ENCODE measurements at places on chromosomes 2 and 18.
A peak's percentile ranks its signal among the peaks of the same experiment; 100 is the strongest.

DNA sequence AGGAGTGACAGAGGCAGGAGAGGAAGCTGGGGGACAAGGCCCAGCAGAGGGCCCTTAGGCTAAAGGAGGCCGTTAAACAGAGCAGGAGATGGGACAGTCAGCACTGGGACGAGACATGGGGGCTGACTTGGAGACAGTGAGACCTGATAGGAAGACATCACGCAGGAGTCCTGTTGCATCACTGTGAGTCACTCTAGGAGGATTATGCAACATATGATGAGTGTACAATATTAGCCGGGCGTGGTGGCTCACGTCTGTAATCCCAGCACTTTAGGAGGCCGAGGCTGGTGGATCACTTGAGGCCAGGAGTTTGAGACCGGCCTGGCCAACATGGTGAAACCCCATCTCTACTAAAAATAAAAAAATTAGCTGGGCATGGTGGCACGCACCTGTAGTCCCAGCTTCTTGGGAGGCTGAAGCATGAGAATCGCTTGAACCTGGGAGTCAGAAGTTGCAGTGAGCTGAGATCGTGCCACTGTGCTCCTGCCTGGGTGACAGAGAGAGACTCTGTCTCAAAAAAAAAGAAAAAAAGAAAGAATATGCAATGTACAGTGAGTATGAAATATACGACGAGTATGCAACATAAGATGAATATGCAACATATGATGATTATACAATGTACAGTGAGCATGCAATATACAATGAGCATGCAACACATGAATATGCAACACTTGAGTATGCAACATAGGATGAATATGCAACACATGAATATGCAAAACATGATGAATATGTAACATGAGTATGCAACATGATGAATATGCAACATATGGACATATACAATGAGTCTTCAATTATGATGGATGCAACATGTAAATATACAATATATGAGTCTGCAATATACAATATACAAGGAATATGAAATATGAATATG, 83.3 kb upstream of the ID2 start:
- DNase-seq = no peak

DNA sequence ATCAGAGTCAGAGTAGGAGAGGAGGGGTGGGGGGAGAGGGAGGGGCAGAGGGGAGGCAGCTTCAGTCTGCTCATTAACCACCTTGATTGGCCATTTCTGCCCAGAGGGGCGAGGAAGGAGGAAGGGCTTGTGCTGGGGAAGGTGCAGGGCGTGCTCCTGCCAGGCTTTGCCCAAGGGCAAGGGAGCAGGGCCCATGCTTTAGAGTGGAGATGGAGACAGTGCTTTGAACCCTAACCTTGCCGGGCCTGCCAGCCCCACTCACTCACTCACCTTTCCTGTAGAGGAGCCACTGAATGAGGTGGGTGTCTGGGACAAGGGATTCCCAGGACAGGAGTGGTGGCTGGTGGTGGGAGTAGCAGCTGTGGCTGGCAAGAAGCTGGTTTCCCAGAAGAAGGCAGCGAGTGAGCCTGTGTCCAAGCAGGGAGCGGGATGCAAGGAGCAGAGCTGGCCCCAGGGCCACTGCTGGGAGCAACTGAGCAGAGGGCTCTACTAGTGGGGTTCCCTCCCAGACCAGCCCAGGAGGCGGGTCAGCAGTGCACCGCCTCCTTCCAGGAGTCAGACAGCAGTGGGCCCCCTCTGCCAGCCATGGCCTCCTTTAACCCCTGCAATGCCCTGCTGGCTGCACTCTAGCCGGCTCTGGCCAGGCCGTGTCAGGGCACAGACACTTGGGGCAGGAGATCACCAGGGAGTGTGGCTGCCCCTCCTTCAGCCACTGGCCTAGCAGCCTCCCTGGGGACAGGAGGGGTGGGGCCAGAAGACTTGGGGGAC, 3.6 kb upstream of the RUFY4 start:
- DNase-seq = no peak

GRCh38 chr18:74097803-74098202, 49.8 kb downstream of the FBXO15 start:
- DNase-seq = no peak

DNA sequence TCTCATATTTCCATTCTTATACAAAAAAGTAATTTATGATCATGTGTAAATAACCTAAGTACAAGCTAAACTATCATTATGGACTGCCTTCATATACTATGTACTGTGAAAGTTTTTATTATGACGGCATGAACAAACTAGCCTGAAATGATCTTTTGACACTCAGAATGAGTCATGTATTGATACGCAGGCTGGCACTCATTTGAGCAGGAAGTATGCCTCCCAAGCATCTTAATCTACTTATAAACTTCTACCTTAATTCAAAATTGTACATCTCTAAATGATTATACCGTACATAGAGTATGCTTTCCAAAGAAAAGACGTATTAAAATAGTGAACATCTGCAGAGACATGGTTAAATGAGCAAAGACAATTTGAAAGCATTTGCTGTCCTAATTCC, 207.1 kb upstream of the SPOPL start:
- DNase-seq = no peak

DNA sequence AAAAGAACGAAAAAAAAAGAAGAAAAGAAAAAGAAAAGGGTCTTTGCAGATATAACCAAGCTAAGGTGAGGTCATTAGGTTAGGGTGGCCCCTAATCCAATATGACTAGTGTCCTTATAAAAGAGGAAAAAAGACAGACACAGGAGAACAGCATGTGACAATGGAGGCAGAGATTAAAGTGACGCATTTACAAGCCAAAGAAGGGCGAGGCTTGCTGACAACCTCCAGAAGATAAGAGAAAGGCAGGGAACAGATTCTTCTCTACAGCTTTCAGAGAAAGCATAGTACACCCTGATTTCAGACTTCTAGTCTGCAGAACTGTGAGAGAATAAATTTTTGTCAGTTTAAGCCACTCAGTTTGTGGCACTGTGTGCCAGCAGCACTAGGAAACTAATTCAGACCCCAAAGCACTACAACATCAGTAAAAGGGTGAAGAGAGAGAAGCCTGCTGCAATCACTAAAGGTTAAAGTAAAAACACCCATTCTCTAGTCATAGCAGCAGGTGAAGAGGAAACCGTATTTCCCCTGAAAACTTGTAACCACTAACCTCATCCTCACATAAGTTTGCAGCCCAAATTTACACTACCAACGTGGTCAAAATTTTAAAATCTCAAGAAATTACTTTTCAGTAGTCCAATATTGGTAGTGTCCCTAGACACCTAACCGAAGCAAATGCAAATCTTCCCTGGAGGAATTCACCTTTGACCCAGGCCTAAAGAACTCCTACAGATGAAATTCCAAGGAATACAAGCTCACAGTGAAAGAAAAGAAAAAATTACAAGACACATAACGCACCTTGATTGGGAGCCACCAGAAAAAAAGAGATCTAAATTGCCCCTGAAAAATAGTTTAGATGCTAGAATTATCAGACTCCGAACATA, 17.5 kb downstream of the REEP1 start:
- no peak for DNase-seq

DNA sequence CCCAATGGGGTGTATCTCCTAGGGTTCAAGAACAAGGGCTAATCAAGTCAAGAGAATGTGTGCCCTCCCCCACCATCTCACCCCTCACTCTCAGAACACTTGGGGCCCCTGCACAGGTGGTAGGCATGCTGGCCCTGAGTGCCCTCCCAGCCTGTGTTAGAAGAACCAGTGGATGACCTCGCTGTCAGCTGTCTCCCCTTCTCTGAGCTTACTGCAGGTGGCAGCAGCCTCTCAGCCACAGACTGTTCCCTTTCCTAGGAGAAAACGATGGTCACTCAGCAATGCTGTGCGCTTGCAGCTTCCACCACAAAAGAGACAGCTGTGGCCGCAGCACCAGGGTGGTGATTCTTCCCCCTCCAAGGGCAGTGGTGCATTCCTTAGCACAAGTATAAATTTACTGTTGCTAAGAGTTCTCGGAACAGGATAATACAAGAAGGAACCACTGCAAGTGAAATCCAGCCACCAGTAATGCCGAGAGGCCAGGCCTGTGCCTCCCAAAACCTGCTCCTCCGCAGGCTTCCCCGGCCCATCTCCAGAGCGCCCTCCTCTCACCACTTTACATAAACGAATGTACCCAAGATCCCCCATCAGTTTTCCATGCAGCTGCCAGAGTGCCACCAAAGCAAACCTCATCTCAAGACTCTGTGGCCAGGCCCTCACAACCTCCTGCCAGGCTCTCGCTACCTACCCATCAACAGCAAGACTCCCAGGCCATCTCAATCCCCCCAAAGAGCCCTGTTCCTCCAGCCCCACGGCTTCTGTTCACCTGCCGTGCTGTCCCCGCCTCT, 935 bp upstream of the RAMP1 start:
- DNase-seq = peak; percentile 63

DNA sequence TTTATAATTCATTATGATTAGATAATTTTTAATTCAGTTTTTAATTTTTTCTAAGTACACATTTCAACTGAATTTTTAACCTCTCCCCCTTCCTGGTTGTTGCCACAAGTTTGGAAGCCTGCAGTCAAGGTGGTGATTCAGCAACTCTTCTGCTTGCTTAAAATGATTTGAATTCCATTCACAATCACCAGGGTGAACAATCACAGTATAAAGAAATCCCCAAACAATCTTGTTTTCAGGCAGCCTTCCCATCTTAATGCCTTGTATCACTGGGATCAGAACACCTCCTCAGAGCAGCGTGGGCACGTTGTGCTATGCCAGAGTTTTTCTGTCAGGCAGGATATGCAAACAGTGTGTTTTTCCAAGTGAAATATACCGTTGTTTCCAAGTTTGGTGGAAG, 46.7 kb upstream of the BARD1 start:
- no peak for DNase-seq

DNA sequence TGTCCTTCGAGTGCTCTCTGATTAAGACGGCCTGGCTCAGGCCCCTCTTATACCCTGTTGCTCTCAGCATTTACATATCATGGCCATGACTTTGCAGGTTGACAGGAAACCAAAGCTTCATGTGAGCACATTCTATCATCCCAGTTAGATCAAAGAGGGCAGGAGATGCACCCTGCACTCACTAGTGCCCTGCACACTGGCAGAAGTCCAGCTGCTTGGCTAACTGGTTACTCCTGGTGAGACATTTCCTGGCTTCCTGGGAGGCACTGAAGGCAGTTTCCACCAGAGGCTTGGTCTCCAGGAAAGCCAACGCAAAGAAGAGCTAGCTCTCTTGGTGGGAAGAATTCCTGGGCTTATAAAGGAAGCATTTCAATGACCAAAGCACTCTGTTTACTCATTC, 66.3 kb downstream of the LIPG start:
- no peak for DNase-seq

DNA sequence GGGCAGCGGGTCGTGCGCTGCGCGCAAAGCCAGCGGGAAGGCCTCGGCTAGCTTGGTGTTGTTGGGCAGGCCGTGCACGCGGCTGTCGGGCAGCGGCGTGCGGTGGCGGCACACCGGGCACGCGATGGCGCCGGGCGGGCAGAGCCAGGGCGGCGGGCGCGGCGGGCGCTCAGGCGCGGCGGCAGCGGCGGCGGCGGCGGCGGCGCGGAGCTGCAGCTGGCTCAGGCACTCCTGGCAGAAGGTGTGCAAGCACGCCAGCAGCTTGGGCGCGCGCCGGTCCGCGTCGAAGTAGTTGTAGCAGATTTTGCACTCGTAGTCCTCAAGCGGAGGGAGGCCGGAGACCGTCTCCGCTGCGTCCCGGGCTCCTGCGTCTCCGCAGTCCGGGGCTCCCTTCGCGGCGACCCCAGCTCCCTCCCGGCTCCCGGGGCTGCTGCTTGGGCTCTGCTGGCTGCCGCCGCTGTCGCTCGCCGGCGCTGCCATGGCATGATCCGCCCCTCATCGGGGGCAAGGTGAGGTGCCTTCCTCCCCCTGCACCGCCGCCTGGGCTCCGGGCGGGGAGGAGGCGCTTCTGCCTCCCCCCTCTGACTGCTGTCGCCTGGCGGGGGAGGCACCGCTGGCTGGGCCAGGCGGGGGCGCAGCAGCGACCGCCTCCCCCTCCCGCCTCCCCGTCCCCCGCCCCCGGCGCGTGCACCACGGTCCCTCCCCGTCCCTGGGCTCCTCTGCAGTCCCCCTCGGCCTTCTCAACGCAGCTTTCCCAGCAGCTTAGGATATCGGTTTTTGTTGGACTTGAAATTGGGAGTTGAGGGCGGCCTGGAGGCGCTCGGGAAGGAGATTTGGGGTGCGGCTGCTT, 21.0 kb upstream of the PAX3 start:
- DNase-seq = peak; percentile 63

DNA sequence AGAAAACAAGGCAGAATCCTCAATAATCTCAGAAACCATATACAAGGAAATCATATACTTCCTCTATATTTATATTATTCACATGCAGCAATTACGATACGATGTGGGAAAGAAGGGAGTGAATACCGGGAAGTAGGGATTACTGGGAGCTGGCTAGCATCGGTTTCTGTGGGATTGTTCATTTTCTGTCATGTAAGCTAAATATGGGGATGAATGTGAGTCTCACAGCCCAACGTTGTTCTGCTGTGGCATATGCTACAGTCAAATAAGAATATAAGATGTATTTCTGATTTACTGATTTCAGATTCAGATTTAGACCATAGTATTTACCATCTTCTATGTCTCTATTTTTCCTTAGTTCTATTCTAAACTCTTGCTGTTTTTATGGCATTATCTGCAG, 113.6 kb downstream of the EVA1A start:
- DNase-seq = no peak

- DNase-seq = no peak
Measured at GRCh38 chr18:8519102-8519501, 90.1 kb upstream of the RAB12 start.

DNA sequence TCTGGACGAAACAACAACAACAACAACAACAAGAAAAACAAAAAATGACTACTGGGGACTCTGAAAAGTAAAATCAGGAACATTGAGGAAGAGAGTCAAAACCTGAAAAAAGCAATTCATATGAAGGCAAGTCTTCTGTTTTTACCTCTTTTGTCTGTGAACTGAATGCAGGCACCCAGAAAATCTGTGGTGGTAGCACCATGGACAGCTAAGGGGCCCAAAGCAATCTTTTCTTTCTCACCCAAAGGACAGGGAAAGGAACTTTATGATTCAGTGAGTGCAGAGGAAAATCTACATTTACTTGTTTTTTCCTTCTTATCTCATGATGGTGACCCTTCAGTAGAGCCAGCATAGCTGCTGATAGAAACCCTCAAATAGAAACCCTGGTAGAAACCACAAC, 10.4 kb downstream of the ALK start:
- no peak for DNase-seq

GRCh38 chr2:140627136-140627535, 1503.7 kb downstream of the LRP1B start:
- no peak for DNase-seq

- no peak for DNase-seq
Measured at GRCh38 chr2:234805836-234806235, 146.0 kb upstream of the SH3BP4 start.
